ENCODE measurements at places on chromosomes 11 and 22.

- no peak for DNase-seq
These were observed 4.8 kb upstream of the SUN2 start for GRCh38 chr22:38760477-38761201.

DNA sequence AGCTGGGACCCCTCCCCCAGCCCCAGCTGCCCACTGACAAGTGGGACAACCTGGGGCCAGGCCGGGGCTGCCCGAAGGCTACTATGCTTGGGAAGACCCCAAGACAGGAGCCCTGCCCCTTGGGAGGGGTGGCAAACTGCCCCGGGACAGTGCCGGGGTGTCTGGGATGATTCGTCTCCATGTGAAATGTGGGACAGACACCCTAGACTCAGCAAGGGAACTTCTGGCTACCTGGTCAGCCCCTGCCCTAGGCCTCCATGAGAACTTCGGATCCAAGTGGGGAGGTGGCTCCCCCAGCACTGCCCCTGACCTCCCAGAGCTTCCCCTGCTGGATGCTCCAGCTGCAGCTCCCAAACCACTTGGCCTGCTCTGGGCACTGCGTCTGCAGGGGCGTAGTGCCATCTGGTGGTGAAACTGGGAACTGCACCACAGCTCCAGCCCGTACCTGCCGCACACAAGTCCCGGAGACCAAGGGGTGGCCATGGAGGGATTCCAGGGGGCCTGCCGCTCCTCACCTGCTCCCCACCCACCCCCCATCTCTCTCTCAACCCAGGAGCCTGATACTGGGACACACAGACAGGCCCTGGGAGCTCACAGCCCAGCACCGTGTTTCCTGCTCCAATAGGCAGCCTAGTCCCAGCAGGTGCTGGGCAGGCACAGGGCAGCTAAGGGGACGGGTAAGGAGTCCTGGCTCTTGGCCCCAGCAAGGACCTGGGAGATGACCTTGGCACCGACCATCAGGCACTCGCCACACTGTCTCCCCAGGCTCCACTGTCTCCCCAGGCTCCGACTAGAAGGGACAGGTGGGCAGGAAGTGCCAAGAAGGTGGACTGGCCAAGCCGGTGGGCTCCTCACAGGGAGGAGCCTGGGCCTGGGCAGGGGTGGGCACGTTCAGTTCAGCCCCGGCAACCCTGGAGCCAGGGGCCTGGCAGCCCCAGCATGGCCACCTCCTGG, 194.1 kb downstream of the IGLL1 start:
- peak; percentile 23 for DNase-seq

GRCh38 chr11:27972522-27973170, 135.3 kb downstream of the KIF18A start:
- DNase-seq = no peak

DNA sequence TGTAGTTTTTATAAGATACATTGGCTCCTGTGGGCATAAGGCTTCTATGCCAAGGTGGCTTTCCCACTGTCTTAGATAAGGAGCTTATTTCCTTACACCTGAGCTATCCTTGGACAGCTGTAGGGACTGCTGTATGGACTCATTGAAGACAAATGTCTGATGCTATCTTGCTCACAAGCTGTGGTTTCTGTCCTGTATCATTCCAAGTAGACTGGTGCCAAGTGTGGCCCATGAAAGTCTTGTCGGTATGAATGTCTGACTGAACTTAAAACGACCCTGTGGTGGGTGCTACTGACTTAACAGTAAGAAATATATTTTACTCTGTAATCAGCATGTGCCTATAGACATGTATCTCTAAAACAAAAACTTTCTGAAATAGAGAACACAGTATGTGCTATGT, 45.0 kb downstream of the LARGE2 start:
- no peak for DNase-seq

DNA sequence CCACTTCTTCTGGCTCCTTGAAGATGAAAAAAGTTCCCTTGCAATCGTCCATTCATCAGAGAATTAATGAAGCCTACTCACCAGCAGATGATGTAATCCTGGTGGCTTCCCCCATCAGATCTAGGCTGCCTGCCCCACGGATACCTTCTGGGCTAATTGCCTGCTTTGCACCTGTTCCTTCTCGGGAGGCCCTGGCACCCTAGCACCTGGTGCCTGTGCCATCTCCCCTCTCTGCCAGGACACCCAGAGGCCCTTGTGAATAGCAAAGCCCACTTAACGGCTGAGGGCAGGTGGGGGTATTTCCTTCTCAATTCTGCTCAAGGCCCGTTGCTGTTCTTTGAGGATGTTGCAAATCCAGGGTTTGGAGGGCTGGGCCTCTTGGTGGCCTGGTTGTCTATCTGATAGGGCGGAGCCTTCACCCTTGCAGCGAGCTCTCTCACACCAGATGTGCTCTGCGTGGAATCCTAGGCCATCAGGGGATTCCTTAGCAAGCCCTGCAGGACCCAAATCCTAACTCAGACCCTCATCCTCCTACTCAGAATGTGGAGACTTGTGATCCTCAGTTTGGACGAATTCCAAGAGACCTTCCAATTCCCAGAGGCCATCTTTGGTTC, at the start of gene LMO2:
Gene LMO2 (minus strand): TSS at position 363 of the 614 bp plus-strand sequence. CDS start 22,360 bp downstream, outside the sequence.
- DNase-seq = peak; percentile 55

GRCh38 chr11:85685125-85685819, 723 bp downstream of the CCDC89 start:
- no peak for DNase-seq

DNA sequence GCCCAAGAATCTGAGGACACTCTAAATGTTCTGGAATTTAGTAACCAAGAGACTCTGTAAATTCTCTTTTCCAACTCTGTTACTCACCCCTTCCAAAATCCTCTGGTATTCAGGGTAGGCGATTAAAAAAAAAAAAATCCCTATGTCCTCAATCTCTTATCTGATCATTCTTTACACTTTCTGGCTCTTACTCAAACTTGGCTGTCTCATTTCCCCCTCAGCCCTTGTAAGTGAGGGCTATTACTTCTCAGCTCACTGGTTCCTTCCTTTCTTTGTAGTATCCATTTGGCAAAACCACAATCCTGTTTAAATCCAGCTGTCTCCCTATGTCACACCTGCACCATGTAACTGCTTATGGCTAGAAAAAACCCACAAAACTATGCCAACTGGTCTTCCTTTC, 12.7 kb upstream of the MSANTD2 start:
- DNase-seq = no peak

GRCh38 chr22:32448980-32449379, 15.3 kb downstream of the BPIFC start:
- no peak for DNase-seq

- DNase-seq = no peak
These were observed 792.0 kb downstream of the KCNA4 start for GRCh38 chr11:29224739-29225384.

DNA sequence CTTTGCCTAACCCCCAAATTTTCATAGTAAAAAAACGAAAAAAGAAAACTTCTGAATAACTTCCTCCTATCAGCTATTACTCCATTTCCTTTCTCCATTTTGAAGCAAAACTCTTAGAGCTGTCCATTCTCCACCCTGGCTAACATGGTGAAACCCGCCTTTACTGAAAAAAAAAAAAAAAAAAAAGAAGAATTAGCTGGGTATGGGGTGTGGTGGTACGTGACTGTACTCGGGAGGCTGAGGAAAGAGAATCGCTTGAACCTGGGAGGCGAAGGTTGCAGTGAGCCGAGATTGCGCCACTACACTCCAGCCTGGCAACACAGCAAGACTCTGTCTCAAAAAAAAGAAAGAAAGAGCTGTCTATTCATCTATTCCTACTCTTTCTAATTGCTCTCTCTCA, 11.3 kb upstream of the NXF1 start:
- no peak for DNase-seq

GRCh38 chr11:18145025-18145424, 12.7 kb downstream of the MRGPRX3 start:
- no peak for DNase-seq

GRCh38 chr22:19995611-19996339, 20.8 kb downstream of the ARVCF start:
- no peak for DNase-seq

- DNase-seq = no peak
These were observed 8.2 kb downstream of the ARHGEF12 start for GRCh38 chr11:120344302-120345004.

DNA sequence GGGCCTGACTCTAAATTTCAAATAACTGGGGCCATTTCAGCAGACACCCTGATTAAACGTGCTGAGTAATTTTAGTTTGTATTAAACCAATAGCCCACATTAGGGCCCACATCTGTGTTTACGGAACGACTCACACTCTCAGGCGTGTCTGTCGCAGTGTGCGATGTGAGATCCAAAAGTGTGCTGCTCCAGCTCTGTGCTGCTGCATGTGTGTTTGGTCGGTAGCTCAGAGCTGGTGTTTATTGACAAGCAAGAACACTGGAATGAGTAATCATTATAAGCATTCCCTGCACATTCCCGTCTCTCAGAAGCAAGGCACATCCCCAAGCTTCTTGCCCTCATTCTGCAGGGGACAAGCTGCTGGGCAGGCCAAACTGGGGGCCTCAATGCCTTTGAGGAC, 7.8 kb downstream of the OPCML start:
- no peak for DNase-seq

- DNase-seq = no peak
These were observed 9.4 kb downstream of the NCF4 start for GRCh38 chr22:36870250-36870649.

- DNase-seq = no peak
These were observed 57.9 kb downstream of the DYNC2H1 start for GRCh38 chr11:103167166-103167565.

DNA sequence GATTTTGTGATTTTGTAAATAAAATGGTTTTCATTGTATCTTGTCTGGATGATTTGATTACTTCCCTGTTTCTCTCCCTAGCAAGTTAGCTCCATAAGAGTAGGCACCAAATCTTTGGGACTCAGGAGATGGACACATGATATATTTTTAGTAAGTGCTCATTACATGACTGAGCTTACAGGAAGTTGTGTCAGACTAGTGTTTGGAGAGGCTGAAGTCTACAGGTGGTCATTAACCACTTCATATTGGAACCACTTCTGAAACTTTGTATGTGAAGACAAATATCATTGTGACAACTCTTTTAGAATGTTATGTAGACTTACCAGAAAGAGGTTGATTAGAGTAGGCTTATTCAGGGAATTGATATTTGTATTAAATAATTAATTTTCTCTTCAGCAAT, 19.1 kb downstream of the ARHGAP42 start:
- no peak for DNase-seq

GRCh38 chr11:128069665-128070064, 517.7 kb downstream of the ETS1 start:
- DNase-seq = no peak

DNA sequence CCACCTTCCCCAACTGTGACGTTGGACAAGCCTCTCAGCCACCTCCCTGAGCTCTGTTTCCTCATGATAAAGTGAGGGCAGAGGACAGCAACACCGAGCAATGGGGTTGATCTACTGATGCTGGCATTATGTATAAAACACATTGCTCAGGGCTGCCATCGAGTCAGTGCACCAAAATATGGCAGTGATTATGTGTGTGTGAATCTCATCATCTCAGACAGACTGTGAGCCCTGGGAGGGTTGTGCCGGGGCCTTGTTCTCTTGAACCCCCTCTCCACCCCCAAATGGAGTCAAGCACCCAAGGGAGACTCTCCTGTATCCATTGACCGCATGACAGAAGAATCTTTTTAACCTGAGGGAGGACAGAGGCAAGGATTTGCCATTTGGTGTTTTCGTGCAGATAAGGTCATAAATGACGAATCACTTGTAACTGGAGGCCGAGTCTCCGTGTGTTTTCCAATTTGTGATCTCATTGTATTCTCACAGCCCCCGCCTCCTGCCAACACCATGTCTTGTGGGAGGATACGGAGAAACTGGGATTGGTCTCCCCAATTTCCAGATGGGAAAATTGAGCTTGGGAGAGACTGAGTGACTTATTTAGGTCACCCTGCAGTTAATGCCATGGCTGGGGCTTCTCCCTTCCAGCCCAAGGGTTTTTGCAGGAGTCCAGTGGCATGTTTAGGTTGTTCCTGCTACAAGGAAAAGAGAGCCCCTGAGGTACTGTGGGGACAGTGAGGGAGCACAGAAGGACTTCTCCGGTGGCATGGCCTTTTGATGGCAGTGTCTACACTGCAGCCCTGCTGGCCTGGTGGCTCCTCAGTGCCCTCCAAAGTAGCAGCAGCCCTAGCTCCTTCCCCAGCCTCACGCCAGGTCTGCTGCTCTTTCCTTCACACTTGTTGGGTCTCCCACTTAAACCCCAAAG, 52.4 kb downstream of the CHRDL2 start:
- no peak for DNase-seq

- DNase-seq = no peak
These were observed 48.2 kb downstream of the ST3GAL4 start for GRCh38 chr11:126403658-126404057.

DNA sequence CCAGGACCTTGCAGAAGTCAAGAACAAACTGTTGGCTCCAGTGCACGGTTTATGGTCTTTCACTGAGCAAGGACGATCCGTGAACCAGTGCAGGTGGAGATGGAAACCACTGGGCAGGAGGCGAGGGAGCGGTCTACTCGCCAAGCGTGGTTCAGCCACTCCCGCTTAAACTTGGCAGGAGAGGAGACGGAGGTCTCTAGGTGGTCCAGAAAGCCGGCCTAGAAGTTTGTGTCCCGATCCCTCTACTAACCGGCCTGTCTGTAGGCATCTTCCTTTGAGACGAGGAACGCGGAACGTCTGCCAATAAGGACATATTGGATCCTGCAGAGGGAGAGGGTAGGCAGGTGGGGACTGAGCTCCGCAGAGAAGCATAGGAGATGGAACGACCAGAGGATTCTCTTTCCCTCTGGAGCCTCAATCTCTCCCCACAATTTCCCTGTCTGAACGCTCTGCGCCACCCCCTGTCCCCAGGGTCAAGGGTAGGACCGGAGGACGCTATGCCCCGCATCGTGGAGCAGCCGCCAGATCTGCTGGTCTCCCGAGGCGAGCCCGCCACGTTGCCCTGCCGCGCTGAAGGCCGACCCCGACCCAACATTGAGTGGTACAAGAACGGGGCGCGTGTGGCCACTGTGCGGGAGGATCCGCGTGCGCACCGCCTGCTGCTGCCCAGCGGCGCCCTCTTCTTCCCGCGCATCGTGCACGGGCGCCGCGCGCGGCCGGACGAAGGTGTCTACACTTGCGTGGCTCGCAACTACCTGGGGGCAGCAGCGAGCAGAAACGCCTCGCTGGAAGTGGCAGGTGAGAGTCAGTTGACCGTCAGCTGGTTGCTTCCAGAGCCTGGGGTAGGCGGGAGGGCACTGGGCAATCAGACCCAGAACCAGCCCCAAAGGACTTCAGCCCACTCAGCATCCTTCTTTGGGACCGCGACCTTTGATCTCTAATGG, 3.4 kb downstream of the ROBO3 start:
- DNase-seq = peak; percentile 33

DNA sequence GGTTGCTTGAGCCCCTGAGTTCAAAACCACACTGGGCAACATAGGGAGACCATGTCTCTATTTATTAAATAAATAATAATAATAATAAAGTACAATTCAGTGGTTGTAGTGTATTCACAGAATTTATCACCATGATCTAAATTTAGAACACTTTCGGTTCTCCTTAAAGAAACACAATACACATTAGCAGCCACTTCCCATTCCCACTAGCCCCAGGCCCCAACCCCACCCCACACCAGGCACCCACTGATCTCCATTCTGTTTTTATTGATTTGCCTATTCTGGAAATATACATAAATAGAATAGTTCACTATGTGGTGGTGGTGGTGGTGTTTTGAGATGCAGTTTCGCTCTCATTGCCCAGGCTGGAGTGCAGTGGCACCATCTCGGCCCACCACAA, 45.7 kb downstream of the BCL2L13 start:
- DNase-seq = no peak

Measured in NCI-H526 treated with DMSO at 0.1 percent for 48 hours (cell line).